ENCODE measurements at places on chromosomes 6 and 20.
A peak's percentile ranks its signal among the peaks of the same experiment; 100 is the strongest.

DNA sequence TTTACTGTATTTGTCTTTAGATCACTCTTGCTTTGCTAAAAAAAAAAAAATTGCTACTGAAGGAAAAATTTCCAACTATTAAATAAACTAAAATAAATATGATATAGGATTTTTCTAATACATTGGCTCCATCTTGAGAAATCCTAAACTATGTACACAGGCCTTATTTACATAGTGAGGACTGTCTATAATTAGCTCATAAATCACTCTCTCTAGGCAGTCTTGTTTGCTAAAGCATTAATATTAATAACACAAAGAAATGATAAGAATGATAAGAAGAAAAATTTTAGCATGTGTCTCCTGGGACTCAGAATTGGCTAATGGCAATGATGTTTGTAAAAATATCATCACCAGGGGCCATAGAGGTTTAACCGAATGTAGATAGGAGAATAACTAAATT is 13.3 kb upstream of the CRYBG1 start:
- DNase-seq: no peak

- DNase-seq: no peak
Observed at GRCh38 chr6:62808565-62809293, 402.5 kb upstream of the FKBP1C start.

DNA sequence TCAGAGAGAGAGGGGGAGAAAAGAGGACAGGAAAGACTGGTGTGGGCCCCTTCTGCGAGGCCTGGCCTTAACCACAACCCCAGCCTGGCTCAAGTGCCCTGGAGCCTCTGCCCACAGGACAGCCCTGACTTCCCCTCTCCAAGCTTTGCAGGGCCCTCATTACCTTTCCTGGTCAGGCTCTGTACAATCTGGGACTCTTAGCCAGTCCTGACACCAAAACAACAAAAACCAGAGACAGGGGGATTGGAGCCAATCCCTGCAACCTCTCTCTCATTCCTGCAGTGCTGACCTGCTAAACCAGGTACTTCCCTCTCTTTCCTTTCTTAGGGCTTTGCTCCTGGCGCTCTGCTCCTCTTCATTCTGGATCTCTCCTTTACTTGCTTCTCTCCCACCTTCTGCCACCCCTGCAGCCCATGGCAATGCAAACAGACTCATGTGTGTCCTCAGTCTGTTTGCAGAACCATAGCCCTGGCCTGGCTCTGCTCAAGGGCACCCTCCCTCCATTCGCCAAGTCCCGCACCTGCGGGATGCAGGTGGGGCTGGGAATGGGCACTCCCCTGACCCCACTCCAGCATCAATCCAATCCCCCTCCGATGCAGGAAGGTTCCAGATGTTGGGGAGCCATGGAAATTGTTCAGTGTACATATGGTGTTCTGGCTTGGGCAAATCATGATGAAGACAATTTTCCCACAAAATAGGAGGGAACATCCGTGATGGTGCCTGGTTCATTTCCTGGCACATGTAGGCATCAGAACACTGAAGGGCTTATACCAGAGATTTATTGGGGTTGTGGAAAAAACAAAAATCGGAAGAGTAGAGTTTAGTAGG is 38.1 kb downstream of the RPP40 start:
- no peak for DNase-seq

DNA sequence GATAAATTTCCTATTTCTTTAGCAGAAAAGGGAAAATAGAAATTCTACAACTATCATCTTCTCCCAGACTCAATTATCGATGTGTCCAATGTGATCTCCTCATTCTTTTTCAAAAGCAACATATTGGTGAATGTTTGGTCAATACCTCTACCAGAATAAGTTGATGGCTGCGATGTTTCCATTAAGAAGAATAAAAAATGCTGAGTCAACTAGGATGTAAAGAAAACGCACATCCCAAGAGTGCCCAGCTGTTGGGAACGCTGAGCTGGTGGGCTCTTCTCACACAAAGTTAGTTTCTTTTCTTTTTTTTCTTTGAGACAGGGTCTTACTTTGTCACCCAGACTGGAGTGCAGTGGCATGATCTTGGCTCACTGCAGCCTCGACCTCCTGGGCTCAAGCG is 39.8 kb downstream of the RAMACL start:
- no peak for DNase-seq

GRCh38 chr6:26468829-26469228 is 11.1 kb downstream of the BTN2A1 start:
- no peak for DNase-seq

GRCh38 chr6:49497304-49497703 is 2.4 kb upstream of the GLYATL3 start:
- DNase-seq: no peak

- DNase-seq: no peak
Observed at GRCh38 chr6:7341271-7341670, 28.3 kb upstream of the SSR1 start.

GRCh38 chr6:157983406-157984119 is 1.9 kb downstream of the SYNJ2 start:
- no peak for DNase-seq

DNA sequence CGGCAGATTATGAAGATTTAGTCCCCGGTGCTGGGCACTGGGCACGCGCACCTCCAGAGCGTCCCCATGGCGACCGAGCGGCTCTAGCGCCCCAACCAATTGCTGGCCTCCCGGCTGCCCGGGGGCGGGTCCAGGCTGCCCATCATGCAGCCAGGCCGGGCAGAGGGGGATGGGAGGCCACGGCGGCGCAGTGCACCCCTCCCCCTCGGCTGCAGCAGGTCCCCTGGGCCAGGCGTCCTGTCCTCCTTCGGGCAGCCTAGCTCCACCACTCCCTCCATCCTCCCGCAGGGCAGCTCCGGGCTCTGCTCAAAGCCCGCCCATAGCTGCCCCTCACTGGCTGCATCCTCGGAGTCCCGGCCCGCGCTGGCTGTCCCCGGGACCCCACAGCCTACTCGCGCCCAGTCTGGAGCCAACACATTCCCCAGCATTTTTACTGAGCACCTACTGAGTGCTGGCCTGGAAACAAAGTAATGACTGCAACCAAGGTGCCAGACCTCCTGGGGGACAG is 99.4 kb downstream of the ASXL1 start:
- no peak for DNase-seq

DNA sequence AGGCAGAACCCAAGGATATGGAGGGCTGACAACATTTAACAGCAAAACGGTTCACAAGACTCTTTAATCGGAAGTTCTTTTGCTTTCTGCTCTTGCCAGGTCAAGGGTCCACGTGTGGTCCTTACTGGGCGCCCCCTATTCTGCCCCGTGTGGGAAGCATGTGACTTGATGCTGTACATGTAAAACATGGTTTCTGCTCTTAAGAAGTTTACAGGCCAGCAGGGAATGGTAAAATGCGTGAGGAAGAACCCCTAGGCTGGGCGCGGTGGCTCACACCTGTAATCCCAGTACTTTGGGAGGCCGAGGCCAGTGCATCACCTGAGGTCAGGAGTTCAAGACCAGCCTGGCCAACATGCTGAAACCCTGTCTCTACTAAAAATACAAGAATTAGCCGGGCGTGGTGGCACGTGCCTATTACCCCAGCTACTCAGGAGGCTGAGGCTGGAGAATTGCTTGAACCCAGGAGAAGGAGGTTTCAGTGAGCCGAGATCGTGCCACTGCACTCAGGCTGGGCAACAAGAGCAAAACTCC is 19.3 kb downstream of the ZNF217 start:
- DNase-seq: no peak

- DNase-seq: peak; percentile 20
Observed at GRCh38 chr6:46781478-46782378, 11.5 kb upstream of the MEP1A start.

GRCh38 chr6:705047-705446 is 12.1 kb upstream of the EXOC2 start:
- no peak for DNase-seq

GRCh38 chr20:31542201-31542842 is 28.1 kb downstream of the HM13 start:
- no peak for DNase-seq

DNA sequence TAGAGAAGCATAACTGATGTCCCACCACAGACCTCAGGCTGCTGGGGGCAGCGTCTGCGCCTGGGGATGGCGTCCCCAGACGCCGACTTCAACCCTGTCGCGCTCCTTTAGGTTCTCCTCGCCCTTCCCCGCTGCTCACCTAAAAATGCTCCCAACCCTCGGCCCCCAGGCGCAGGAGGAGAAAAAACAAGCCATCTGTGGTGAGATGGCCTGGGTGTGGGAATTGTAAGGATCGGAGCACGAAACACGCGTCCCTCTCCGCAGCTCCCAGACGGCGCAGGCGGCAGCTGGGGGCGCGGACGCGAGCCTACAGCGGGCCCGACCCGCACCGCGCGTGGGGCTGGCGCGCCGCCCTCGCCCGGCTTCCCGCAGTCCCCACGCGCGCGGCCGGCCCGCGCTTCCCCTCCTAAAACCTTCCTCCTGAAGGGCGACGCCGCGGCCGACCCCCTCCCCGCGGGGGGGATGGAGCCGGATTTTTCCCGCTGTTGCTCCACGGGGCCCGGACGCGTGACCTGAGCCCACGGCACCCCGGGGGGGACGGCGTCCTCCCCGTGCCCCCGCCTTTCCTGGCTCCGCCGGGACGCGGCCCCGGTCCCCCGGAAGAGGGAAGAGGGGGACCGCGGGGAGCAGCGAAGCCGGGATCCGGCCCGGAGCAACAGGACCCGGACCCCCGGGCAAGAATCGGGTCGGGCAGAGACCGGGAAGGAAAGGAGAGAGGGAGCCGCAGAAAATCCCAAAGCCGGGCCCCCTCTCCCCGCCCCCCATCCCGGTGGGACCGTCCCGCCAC is 611 bp downstream of the EPB41L2 start:
- no peak for DNase-seq

GRCh38 chr6:100203400-100203799 is 209.4 kb upstream of the MCHR2 start:
- DNase-seq: peak; percentile 98

- no peak for DNase-seq
Observed at GRCh38 chr6:28923318-28924102, at the start of gene TRIM27. TSS of gene TRIM27 (minus strand) at chr6:28923985. CDS start at chr6:28923632, 353 bp downstream.

- DNase-seq: no peak
Observed at GRCh38 chr6:83985715-83986114, 47.9 kb upstream of the MRAP2 start.

DNA sequence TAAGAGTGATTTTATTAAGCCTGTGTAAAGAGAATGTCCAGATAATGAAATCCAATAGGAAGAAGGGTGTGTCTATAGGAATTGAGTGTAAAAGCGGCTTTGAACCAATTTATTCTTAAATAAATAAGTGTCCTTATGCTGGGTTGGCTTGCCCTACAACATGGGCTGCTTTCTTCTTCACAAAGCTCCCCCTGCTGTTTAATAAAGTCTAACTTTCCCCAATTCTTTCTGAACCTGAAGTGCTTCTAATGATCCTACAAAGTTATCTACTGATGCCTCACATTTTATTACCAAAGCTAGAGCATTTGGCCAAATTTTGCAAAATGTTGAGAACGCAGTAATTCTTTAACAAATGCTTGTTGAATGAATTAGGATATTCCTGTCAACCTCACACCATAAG is 36.3 kb upstream of the SIRT5 start:
- peak; percentile 17 for DNase-seq

DNA sequence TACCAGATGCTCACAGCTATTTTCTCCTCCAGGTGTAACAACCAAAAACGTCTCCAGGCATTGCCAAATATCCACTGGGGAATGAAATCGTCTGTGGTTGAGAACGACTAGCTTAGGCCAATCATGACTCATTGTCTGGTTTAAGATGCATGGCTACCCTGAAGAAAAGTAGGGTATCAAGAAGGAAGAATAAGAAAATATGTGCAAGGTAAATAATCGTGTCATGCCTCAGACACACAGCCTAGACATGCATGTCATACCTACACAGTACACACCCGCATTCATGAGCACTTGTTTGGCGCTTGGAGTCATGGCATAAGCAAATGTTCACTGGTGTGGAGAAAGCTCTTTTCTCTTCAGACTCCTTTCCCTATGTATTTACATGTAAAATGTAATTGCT is 745.7 kb downstream of the MAFB start:
- DNase-seq: no peak

DNA sequence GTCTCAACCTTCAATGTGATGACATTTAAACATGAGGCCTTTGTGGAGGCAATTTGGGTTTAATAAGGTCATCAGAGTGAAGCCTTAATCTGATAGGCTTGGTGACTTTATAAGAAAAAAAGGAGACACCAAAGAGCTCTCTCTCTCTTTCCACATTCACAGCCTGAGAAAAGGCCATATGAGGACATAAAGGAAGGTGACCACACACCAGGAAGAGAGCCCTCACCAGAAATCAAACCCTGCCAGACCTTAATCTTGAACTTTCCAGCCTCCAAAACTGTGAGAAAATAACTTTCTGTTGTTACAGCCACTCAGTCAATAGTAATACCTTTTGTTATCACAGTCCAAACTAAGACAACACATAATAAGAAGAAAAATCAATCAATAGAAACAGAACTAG is 47.7 kb downstream of the COL12A1 start:
- no peak for DNase-seq

DNA sequence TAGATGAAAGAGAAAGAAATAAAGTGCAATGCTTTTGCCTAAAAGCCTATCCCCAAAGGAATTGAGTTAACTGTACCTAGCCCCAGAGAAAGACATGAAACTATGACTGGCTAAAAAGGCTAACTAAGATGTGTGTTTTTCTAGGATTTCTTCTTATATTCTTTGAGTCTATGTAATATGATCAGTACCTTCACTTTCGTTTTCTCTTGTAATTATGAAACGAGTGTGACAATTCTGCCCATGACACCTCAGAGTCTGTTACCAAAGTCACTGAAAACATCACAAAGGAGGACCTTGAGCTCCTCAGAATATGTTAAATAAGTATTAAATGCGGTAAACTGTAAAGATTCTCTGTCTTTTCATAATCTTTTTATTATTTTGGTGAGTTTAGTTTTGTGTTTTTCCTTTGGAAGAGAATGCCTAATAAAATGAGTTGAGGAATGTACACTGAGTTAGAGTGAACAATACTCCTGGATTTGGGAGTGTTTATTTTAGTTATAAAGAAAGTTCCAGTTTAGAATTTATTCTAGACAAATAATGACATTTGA is 141.3 kb downstream of the FUT9 start:
- no peak for DNase-seq
